ENCODE measurements at places on chromosomes 4 and X.

DNA sequence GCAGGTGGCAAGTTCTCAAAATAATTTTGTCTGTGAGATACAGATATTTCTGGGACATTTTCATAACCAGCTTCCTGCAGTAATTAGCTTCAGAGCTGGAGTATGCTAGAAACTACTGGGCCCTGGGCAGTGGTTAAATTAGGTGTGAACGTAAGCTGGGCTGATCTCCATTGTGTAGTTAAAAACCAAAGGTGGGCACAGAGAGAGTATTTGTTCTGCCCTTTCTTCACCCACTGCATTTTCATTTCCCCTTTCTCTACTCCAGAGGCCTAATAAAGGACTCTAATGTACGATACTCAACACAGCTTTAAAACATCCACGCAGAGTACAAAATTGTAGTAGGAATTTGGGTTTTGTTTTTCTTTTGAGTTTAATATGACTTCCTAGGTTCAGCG is 252.7 kb downstream of the SPRY1 start:
- DNase-seq = no peak

- DNase-seq = no peak
Measured at GRCh38 chr4:3039706-3040366, 34.5 kb downstream of the HTT-AS start.

GRCh38 chr4:114082348-114082747 is 102.9 kb upstream of the ARSJ start:
- no peak for DNase-seq

DNA sequence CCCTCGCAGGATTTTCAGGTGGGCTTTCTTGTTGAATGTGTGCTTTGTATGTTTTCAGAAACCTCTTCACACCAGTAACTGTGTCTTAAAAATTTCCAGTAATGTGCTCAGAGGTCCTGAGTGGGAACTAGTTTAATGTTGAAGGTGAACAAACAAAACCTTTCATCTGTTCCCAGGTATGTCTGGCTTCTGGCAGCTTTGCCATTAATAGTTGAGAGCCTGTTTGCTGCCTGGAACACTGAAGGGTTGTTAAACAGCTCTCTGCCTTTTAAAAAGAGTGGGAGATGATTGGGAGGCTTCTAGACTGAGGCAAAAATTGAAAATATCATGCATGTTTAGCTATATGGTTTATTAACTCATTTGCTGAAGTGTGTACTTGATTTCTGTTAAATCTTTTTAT is 161.2 kb upstream of the AGTR2 start:
- no peak for DNase-seq

DNA sequence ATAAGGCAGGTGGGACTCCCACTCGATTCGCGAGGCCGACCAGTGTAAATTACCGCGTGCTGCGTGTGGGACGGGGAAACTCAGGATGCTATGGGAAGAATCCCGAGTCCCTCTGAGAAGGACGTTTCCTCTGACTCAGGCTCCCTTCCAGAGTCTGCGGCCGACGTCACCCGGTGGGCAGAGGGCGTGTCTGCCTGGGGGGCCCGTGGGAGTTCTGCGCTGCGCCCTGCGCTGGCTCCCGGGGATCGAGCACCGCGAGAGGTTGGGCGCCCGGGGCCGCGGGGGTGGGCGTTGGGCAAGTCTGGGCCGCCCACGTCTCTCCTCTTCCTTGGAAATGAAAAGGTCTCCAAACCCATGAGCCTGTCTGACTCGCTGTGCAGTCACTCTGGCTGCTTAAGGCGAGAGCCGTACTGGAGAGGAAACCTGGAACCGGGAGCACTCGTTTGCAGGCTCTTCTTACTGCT is 568 bp downstream of the NIPAL1 start:
- DNase-seq = no peak

DNA sequence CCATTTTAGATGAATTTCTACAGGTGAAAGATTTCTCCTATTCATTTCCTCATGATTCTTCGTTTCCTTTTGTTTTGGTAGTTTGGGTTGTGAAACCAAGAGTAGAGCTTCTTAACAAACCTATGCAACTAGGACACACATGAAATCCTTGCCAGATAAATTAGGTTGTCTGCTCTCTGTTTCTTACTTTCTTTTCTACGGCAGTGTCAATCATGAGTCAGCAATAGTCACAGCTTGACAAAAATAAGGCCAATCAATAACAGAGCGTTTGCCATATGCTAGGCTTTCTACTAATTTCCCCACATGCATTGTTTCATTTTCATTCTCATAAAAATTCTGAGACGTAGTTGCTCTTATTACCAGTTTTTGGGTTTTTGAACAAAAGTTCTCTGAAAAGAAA is 20.3 kb downstream of the CLRN2 start:
- DNase-seq = no peak

GRCh38 chr4:140311257-140311835 is 62.1 kb upstream of the SCOC start:
- no peak for DNase-seq

DNA sequence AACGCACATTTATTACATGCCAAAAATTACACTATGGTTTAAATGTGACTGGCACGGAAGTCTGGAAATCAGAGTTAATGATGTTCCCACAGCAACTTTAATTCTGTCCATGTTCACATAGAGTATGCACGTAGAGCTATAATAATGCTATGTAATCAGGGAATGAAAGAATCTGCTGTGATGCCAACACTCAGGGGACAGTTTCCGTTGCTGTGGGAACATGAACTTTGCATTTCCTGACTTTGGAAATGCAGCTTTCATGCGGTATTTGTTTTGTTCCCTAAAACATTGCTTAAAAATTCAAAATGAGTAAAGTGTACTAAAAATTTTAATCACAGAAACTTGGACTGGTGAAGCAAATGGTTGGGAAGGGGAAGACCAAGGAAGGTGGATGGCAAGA is 65.7 kb downstream of the MAGEA1 start:
- DNase-seq = no peak

DNA sequence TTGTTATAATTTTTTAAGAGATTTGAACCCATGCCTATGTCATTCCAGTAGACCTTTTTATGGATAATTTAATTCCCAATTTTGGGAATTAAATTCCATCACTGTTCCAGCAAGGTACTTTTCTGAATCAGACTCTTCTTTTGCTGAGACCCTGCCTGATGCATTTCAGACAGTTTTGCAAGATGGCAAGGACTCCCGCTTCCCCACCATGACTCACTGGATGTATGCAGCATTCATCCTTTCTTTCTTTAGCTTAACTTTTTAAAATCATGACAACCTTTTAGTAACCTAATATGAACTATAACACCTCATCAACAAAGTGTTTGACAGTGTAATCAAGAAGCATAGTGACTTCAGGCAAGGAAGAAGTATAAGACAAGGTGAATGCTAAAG is 178.1 kb upstream of the LEF1 start:
- DNase-seq = no peak

DNA sequence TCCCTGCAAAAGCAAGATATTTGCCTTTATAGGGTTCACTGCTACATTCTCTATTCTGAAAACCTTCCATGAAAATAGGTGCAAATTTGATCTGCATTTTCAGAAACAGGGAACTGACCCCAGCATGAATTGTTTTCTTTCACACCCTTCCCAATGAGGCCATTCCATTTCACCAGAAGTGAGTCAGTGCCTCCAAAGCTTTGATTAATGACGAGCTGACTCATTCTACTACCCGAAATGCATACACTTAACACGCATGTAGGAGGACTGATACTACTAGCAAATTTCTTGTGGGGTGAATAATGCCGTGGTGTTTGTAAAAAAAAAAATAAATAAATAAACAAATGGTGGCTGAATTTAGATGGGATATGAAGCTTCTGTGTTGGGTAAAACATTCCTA is 146.9 kb upstream of the FGF13 start:
- no peak for DNase-seq

DNA sequence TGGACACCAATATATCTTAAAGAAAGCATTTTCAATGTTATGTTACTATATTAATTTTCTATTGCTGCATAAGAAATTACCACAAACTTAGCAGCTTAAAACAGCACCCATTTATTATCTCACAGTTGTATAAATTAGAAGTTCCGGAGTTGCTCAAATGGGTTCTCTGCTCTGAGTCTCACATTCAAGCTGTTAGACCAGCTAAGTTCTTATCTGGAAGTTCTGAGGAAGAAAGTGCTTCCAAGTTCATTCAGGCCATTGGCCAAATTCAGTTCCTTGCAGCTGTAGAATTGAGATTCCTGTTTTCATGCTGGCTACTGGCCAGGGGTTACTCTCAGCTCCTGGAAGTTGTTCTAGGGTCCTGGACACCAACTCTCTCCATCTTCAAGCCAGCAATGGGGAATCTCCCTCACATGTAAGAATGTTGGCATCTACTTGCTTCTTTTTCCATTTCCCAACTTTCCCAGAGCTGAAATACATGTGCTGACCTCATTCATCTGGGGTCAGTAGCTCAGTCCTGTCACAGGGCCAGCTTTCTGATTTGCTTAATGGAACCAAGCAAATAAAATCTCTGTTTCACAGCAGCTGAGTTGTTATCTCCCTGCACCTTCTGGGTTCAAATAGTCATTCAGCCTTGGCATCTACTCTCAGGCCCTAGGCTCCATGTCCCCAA is 99.6 kb upstream of the INTU start:
- no peak for DNase-seq

DNA sequence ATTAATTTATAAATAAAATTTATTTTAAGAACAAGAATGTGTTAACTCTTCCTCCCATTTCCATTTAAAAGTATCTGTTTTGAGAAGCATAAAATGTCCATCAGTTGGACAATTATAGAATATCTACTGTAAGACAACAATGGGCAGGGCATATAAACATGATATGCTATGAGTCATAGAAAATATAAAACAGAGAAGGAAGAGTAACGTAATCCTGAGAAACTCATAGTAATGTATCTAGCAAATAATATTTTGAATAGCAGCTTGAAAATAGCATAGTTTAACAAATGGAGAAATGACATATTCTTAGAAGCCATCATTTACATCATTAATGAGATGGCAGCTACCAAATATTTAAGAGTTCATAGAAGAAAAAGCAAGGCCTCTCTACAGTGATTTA is 820.3 kb upstream of the PCDH10 start:
- DNase-seq = no peak

DNA sequence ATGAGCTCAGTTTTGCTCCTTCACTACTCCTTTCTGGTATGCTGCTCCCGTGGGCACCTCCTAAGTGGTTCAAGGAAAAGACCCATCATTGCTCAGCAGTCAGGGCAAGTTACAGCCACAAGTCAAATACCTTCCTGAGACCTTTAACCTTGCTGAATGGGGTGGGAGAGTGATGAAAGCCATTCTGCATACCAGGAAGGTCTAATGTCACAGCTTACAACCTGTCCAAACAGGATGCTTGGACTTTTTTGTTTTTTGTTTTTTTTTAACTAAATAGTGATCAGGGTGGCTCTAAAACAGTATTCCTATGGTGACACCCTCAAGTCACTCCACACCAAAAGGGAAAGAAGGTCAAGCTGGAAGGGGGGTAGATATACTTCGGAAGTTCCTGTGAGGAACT is 93.1 kb downstream of the GPC3 start:
- DNase-seq = no peak

DNA sequence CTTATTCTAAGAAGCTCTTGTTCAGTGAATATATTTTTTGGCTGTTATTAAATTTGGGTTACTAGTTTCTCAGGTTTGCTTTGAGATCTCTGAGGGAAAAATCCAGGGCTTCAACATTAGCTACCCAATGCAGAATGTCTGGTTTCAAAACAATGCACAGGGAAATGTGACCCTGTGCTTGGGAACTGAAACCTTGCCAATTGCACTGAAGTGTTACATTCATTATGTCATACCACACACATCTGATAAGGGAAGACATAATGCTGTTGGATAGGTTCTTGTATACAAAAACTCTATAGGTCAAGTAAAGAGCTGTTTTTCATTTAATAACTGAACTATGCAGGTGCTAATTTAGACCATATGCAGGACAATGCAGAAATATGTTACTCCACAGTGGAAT is 345.3 kb upstream of the BMP3 start:
- DNase-seq = no peak

DNA sequence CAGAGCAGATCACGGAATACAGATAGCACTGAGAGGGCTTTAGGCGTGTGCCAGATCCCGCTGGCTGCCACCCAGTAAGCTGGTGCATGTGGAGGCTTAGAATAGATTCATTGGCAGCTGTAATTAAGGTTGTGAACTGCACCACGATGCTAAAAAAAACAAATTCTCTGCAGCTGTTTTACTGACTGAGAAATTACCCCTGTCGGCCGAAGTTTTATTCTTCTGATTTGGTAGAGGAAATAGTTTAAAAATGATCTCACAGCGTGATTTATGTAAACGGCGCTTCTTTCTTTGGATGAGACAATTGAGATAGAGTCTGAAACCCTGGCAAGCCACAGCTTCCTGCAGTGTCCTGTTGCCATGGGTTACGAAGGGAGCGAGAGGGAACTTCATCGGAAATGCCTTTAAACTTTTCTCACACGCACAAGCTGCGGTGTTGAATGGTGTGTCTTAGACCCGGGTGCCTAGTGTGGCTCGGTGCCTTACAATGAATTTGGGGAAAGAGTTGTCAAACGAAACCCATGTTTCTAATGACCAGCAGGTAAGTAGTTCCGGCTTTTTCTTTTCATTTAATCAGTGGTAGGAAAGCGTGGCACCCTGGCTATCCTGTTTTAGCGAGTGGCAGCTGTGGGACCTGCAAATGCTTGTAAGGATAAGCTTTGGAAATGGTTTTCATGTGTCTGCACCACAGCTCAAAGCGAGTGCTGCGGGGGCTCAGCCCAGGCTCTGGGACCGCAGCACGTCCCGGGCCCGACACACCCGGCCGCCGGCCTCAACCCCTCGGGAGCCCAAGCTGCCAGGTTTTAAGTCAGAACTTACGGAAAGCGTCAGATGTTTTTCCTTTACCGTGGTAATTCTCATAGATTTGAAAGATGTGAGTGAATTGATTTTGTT is 71.7 kb upstream of the HGFAC start:
- peak; percentile 43 for DNase-seq

- no peak for DNase-seq
Measured at GRCh38 chr4:7134737-7135388, 57.5 kb upstream of the SORCS2 start.

GRCh38 chr4:111986095-111986494 is 159.2 kb upstream of the FAM241A start:
- no peak for DNase-seq

DNA sequence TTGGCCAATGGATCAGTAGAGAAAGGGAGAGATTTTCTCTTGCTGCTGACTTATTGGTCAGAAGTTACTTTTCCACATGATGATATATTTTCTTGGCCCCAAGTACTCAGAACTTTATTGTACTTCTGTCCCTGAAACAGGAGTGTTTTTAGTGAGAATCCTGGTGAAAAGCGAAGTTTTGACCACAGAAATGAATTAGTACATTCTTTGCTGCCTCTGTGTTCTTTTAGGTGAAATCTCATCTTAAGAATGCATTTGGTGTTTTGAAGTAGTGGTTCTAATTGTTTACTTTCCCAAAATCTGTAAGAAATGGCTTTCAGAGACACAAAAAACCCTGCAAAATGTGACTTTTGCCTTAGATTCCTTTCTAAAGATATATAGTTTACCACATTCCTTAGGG is 240.4 kb downstream of the FRMPD4 start:
- DNase-seq = no peak

DNA sequence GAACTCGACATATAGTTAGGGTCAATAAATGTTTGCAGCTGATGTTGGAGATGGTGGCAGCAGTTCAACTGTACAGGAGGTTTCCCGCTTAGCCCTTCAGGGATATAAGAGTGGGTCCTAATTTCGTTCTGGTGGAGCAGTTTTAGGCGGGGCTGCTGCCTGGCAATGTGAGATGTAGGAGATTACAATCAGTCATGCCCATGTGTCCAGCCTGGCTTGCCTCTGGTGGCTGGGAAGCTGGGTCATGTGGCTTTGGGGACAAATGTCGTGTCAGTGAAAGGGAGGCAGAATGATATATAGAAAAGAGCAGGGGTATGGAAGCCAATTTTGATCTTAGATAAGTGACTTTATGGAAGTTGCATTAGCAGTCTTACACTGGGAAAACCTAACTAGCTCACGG is 129.4 kb downstream of the CLCN4 start:
- DNase-seq = no peak

Data from hippocampal formation (tissue), 2 donors.